ENCODE measurements at places on chromosomes 2 and 18.

DNA sequence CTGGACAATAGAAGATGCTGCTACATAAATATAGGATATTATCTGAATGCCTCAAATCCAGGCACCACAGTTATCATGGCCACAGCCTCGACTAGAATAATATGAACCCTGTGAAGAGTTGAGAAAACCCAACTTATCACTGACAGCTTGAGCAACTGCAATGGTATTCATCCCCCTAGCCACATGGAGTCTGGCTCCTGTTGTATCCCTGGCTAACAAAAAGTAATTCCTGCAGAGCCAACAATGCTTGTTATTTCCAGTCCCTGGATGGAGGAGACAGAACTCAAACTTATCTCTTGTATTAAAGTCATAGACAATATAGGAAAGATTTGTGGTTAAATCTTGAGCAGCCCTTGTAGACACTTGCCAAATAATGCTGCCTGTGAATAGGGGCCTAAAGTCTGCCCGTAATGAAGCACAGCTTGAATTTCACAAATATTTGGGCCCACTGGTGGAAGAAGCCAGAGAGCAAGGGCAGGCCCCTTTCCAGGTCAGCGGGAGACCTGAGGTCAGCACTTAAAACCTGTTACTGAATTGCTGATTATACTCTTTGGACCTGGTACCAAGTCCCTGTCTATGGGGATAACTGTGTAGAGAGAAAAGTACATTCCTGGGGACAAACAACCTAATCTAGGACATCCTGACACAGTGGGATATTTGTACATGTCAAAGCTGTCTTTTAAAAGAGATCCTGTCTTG is 28.4 kb upstream of the SUCLG1 start:
- no peak for DNase-seq

DNA sequence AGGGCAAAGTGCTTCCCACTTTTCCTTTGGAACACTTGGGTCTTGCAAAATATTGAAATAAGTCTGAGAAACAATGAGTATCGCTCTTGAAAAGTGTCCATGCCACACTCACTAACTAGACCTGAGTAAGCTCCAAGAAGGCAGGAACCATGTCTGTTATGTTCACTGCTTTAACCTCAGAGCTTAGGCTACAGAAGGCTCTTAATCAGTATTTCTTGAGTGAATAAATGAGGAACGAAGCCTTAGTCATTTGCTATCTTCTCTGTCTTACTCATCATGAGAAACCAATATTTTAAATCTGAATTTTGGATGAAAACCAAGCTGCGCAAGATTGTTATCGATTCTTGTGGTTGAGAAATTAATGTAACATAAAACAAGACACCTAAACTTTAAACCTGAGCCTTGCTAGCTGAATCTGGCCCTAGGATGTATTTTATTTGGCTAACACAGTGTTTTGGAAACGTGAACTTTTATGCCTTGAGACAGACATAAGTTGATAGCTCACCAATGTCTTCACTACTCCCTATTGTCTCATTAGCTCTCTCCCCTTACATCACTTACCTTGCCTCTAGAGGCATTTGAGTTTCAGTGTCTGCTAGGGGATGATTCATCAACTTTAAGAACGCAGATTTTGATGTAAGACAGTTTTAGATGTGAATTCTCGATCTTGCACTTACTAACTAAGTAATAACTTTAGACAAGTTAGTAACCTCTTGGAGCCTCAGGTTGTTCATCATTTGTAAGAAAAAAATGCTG is 392.8 kb upstream of the MEIS1 start:
- no peak for DNase-seq

DNA sequence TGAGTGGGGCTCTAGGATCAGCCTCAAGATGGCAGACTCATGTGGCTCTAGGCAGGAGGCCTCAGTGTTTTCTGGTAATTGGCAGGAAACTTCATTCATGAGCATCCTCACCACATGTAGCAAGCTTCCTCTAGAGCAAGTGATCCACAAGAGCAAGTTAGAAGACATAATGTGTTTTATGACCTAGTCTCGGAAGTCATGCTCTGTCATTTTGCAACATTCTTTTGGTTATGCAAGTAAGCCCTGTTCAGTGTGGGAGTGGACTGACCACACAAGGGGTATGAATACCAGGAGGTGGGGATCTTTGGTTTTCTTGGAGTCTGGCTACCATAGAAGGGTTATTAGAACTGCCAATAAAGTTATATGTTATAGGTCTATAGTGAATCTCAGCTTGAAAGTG is 66.8 kb upstream of the STK39 start:
- no peak for DNase-seq

GRCh38 chr2:174760845-174761473 is 3.3 kb downstream of the CHRNA1 start:
- DNase-seq, result no peak

DNA sequence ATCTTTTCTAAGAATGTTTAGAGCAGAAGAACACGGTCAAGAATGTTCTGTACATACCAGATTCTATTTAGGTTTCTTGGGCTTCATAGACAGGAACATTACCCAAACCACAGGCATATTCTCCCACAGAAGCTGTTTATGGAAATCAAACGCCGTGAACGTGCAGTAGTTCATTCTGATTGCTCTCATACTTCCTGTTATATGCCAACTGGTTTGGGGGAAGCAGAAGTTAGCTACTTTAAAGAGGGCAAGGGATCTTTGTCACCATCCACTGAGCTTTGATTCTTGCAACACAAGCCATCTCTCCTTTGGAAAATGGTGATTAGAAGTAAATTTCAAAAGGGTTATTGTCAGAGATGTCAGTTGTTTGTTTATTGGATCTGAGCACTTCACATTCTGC is 182.2 kb upstream of the NRP2 start:
- no peak for DNase-seq

- DNase-seq, result no peak
Observed at GRCh38 chr2:235449568-235449967, 44.3 kb upstream of the AGAP1 start.

DNA sequence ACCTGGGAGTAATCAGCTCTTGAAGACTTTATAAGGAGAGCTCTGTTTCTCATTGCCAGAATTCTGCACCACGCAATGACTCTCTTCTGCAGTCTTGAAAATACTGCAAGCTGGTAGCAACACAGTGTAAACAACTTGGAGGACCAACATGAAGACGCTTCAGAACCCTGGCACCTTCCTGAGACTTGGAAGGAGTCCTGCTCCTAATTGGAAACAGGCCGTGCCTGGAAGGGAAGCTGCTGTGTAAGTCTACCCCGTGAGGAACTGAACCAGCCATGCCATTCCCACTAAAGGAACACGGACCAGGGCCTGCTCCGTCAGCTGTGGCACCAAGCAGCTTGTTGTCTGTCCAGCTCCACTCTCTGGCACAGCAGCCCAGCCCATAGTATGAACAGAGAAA is 171.1 kb downstream of the PAX3 start:
- DNase-seq, result no peak

- DNase-seq, result no peak
Observed at GRCh38 chr2:120237491-120237902, 14.3 kb upstream of the TMEM185B start.

DNA sequence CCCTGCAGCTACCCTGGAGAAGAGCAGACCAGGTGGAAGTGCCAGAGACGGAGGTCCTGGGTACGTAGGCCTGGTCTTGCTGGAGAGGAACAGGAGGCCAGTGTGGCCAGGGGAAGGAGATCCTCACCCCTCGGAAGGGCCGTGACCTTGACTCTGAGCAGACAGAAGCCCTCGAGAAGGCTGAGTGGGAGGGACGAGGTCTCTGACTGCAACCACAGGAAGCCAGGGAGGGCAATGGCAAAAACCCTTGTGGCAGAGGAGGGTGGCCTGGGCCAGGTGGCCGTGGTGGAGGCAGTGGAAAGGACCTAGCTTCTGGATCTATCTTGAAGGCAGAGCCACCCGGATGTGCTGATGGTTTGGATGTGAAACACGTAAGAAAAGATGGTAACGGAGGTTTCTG is 28.1 kb downstream of the THAP4 start:
- DNase-seq, result no peak

- DNase-seq, result no peak
Observed at GRCh38 chr2:193153576-193153975, 958.8 kb upstream of the TMEFF2 start.

- no peak for DNase-seq
Observed at GRCh38 chr2:28628987-28629386, 122.6 kb upstream of the PPP1CB start.
